ENCODE measurements at places on chromosomes 2 and 18.

DNA sequence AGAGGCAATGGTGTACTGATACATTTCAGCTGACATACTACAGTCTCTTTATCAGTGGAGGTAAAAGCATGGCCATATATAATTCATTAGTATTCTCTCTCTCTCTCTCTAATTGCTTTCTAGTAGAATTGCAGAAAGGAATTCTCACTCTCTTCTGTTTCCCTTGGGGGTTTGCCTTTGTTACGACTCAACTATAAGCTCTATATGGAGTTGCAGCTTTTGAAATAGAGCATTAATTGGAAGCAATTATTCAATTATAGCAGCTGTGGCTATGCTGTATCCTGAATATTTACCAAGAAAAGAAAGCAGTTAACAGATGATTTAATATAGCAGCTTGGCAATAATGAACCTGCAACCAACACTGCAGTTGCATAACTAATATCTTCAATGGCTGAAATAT, 132.7 kb upstream of the STON1 start:
- no peak for DNase-seq

DNA sequence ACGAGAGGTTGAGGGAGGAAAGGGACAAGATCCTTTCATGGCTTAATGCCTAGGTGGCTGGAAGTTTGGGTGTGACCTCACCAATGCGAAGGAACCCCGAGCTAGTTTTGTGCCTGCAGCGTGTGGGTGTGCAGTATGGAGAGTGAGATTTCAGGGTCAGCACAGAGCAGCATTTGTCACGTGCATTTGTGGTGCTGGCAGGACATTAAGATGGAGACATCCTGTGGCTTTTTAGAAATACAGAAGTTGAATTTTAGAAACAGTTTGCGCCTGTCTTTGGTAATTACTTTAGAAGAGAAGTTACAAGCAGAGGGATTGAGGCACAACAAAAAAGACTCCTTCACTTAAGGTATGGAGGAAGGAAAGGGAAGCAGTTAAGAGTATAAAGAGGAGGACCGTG, 258.2 kb upstream of the THUMPD2 start:
- no peak for DNase-seq

- no peak for DNase-seq
Observed at GRCh38 chr2:124450481-124450880, 425.4 kb downstream of the CNTNAP5 start.

DNA sequence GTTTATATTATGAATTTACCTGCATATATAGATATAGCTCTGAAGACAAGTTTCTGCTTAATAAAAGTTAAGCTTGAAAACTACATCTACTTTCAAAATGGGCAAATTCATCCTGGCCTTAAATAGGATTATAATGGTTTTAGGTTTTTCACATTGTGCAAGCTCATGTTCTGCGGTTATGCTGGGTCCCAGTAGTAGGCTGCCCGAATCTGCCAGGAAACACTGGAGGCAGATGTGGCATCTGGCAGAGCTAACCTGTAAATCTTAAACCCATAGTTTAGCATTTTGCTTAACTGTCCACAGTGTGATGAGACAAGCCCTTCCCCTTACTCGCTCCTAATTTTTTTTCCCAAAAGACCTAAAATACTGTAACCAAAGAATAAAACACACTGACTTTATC, 234.2 kb downstream of the TCF4 start:
- no peak for DNase-seq

DNA sequence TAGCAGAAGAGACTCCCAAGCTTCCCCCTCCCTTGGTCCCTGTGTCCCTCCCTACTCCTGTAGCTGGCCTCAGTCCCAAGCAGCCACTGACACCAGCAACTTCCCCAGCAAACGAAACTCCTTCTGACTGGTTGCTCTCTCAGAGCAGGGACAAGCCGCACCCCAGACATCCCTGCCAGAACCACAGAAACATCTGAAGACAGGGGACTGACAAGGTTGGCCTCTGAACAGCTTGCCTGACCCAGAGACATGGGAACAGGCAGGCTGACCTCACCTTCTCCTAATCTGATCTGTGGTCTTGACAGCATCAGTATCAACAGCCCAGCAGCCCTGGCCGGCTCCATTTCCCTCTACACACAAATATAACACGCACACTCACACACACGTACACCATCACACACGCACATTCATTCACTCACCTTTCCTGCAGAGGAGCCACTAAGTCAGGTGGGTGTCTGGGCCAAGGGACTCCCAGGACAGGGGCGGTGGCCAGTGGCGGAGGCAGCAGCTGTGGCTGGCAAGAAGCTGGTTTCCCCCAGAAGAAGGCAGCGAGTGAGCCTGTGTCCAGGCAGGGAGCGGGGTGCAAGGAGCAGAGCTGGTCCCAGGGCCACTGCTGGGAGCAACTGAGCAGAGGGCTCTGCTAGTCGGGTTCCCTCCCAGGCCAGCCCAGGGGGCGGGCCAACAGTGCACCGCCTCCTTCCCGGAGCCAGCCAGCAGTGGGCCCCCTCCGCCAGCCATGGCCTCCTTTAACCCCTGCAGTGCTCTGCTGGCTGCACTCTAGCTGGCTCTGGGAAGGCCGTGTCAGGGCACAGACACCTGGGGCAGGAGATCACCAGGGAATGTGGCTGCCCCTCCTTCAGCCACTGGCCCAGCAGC, 59.1 kb downstream of the TNS1 start:
- DNase-seq, result no peak

- no peak for DNase-seq
Observed at GRCh38 chr2:222504719-222505118, 80.4 kb downstream of the SGPP2 start.

- no peak for DNase-seq
Observed at GRCh38 chr2:142966284-142966683, 88.8 kb downstream of the KYNU start.

GRCh38 chr18:12837747-12838146, 46.3 kb downstream of the PTPN2 start:
- DNase-seq, result no peak

DNA sequence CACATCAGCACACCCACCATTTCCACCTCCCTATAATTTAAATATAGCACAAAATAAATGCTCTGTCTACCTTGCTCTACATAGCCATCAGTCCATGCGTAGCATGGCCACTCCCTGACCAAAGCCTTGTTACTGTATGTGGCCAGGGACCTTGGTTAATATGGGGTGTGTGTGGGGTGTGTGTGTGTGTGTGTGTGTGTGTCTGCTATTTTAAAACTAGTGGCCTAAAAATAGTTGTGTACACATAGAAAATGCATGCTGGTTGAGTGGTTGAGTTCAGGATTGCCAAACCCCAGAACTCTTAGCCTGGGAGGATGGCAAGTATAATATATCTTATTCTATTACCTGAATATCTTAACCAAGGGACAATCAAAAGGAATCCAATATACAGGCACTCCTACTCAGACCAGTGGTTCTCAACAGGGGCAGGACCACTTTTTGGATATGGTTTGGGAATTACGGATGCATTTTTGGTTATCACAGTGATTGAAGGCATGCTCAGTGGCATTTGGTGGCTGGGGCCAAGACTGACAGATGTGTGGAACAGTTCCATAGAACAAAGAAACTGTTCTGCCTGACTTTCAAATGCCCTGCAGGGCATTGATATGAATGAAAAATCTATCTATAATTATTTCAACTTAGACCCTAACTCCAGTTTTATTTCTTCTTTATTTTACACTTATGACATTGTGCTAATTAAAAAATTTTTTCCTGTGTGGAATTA, 72.3 kb upstream of the PSME4 start:
- no peak for DNase-seq

DNA sequence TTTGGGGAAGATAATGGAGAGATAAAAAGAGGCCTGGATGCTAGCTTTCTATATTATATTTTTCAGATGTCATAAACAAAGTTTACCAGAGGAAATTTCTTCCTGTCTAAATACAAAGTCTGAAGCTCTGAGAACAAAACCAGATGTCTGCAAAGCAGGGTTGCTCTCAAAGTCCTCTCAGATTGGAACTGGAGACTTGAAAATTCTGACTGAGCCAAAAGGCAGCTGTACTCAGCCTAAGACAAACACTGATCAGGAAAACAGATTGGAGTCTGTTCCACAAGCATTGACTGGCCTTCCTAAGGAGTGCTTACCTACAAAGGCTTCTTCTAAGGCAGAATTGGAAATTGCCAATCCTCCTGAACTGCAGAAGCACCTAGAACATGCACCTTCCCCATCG, 25.1 kb downstream of the KDM3A start:
- no peak for DNase-seq

- DNase-seq, result no peak
Observed at GRCh38 chr2:170332676-170333402, 154.9 kb downstream of the MYO3B start.

DNA sequence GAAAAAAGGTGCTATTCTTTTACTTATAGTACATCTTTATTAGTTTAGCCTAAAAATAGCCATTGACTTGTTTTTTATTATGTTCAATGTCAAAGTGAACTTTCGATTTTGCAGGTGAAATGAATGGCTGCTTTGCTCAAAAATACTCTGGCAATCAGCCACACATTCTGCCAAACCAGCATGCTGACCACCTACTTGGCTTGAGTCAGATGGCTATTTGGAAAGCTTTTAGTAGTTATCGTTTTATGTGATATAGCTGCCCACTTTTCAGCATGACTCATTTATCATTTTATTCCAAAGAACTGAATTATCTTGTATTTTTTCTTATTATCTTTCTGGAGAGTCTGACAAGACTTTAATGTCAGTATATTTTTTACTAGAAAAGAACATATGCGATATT, 1615.8 kb upstream of the TMEFF2 start:
- no peak for DNase-seq

DNA sequence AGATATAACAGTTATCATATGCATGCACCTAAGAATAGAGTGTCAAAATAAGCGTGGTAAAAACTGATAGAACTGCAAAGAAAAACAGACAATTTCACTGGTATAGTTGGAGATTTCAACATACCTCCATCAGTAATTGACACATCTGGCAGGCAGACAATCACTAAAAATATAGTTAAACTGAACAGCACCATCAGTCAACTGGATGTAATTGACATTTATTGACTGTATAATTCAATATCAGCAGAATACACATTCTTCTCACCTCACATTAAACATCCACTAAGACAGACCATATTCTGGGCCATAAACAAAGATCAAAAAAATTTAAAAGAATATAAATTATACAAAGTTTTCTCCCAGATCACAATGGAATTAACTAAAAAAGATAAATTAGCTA, 378.5 kb upstream of the RGPD4 start:
- no peak for DNase-seq

DNA sequence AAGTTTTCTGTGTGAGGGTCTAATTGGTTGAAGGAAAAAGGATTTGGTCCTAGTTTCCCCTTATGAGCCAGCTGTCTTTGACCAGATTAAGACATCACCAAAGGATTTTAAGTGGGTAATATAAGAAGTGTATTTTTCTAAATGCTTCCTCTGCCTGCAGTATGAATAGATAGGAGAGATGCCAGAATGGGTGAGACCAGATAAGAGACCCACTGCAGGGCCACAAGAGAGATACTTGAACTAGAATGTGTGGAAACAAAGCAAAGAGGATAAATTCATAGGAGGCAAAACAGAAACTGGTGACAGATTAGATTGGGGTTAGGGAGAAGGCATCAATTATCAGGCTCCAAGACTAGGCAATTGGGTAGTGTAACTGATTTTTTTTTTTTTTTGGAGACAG, 1.1 kb upstream of the HDHD2 start:
- DNase-seq, result no peak
